ENCODE measurements at places on chromosomes 11 and 22.

DNA sequence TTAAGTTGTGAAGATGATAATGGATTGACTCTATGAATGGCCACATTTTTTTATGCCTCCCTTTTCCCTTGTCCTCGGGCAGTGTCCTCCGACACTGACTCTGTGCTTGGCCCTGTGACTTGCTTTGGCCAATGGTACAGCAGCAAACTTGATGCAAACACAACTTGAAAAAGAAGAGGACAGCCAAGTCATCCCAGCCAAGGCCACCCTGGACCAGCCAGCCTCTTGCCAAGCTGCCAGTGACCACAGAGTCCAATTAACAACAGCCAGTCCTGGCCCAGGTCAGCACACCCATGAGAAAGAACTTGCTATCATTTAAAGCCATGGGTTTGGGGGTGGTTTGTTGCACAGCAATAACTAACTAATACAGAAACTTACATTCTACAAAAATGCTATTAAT lies 63.4 kb upstream of the SLC35C1 start:
- no peak for DNase-seq

DNA sequence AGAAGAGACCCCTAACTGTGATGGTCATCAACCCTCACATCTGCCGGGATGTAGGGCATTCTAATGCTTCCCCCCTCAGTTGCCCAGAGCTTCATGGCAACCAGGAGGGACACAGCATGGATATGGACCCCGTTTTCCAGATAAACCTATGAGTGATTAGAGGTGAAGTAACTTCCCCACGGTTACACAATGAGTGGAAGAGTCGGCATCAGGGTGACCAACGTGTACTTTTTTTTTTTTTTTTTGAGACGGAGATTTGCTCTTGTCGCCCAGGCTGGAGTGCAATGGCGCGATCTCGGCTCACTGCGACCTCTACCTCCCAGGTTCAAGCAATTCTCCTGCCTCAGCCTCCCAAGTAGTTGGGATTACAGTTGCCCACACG lies 25.0 kb downstream of the TXN2 start:
- no peak for DNase-seq

DNA sequence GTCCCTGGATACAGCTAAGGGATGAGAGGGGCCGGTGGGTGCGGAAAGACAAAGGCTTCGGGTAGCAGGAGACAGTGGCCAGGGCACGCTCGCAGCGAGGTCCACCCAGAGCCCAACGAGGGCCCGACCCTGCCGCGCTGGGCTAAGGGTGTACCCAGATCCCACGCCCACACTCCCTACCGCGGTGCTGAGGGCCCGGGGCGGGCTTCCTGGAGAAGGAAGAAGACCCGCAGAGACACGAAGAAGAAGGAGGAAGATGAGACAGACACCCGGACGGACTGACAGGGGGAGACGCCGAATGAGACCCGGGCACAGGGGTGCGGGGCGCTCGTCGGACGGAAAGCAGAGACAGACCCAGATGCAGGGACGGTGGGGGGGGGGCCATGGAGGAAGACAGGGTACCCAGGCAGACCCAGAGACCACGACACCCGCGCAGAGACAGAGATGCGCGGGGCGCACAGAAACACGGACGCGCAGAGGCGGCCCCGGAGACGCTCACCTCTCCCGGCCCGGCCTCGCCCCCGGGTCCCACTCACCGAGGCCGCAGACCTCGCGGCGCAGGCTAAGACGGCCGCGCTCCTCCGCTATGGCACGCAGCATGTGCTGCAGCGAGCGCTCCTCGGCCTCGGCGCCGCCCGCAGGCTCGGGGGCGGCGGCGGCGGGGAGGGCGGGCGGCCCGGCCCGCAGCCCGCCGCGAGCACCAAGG lies 437 bp downstream of the KIAA0930 start:
- peak; percentile 13 for DNase-seq

DNA sequence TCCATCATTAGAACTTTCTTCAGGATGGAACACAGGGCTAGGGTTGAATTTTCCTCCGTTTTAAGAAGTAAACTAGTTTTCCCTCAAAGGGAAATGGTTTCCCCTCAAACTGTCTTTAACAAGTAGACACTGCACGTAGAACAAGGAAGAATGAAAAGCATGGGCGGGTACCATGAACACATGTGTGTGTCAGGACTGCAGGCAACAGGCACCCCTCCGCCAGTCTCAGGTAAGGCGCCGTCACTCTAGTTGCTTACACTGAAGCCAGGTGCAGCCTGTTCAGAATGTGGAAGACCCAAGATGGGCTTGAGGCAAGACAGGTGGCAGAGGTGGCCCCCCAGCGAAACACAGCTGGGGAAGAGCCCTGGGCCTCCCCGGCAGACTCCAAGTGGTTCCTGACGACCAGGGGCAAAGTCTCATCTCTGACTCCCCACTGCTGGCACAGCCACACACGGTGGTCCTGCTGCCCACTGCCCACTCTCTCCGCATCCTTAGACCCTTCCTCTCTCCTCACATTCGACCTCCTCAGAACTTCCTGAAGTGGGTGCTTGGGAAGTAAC lies 25.4 kb upstream of the MOB2 start:
- no peak for DNase-seq

- no peak for DNase-seq
Measured at GRCh38 chr11:107666911-107667613, 44.8 kb downstream of the SLN start.

DNA sequence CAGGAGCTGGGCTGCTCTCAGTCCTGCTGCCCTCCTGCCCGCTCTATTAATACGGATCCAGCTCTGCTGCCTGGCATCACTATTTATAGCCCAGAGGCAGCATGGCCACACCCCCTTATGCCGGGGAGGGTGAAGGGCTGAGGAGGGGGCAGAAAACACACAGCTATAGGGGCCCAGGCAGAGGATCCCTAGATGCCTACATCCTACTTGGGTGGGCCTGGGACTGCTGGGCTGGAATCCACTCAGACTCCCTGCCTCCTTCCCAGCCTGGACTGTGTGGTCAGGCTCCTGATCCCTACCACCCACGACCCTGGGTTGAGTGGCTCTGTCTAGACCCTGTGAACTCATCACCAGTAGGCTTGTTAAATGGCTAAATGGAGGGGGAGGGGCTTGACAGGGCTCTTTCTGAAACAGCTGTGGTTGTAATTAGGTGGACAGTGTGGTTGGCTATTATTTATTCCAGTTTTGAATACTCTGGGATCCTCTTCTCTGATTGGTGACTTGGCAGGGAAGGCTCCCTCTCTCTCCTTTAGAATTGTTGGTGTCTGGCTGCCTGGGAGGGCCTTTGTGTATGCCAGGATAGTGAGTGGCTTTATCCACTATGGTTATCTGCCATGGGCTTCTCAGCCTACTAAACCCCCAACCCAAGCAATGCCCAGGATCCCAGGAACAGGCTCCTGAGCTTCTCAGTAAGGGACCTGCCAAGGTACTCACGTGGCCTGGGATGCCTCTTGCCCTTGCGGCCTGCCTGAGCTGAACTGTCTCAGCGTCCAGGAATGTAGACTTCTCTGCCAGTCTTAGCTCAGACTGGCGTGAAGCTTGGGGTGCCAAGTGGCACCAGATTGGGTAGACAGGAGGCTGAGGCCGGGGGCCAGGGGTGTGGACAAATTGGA lies 15.2 kb downstream of the PHLDB1 start:
- DNase-seq = no peak

DNA sequence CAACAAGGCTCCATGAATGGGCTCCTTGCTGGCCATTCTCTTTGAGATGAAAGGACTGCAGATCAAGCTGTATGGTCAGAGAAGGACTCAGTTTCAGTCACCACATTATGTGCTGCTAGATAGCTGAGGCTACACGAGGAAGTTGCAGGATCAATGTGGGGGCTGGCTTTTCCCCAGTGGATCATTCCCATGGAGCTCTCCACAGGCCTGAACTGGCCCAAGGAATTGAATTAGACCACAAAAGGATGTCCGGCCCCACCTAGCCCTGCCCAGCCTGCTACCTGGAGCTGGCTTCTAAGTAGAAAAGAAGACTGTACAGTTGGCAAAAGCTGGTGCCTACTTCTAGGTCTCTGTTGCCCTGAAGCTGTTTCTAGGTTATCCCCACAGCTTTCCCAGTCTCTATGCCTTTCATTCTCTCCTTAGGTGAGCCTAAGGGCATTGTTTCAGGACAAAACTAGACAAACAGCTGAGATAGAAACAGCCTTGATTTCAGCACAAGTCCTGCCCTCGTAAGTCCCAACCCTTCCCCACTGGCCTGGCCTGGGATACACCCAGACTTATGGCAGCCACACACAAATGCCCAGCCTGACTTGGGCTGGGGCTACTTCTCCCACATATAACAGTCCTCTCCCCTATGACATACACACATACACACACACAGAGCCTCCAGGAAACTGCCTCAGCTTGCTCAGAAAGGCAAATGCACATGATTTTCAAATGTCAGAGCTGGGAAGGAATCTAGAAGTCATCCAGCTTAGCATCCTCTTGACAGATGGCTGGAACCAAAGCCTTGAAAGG lies 129.1 kb upstream of the NCAM1 start:
- DNase-seq = no peak

DNA sequence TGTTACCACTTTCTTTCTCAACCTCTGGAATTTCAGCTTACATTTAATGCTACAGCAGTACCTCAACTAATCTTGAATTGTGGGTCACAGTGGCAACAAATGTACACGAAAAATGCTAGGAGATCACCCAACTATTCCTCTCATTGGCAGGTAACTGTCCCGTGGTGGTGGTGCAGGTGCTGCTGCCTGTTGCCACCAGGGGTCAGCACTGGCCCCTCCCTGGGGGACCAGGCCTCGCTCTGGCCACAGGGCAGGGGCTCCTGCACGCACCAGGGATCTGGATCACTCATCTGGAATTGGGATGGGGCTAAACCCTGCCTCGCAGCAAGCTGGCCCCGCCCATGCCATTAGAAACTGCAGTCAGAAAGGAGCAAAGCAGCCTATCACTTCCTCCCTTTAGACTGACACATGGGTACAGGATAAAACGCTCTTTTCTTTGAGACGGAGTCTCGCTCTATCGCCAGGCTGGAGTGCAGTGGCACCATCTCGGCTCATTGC lies 6.9 kb upstream of the POLDIP3 start:
- DNase-seq = peak; percentile 36

DNA sequence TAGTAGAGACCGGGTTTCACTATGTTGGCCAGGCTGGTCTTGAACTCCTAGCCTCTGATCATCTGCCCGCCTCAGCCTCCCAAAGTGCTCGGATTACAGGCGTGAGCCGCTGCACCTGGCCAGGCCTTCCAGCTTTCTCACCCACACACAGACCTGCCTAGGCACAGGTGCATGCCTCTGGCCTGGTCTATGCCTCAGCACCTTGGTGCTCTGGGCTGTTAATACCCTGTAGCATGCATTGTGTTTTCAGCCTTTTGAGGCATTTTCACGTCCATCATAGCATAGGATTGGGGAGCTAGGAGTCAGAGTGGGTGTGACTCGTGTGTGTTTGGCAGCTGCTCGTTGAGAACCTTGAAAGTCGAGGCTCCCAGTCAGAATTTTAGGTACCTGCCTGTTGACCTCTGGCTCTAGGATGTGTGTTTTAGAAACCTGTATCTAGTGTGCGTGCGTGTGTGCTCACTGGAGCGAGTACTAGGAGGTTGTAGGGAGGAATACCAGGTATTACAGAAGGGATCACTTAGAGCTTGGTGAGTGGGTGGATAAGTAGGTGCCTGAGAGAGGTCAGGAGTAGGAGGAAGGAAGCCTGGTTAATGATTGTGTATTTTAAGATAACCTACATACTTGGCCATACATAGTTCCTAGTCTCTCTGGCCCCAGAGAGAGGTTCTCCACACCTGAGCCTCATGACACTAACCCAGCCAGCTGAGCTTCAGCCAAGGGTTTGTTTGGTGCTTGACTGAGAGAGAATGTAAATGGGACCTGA lies 20.0 kb downstream of the CRKL start:
- DNase-seq = no peak

GRCh38 chr22:46731246-46732040 lies 6.6 kb downstream of the CERK start:
- no peak for DNase-seq

- no peak for DNase-seq
Measured at GRCh38 chr22:38864361-38865191, 7.4 kb downstream of the CBX6 start.

DNA sequence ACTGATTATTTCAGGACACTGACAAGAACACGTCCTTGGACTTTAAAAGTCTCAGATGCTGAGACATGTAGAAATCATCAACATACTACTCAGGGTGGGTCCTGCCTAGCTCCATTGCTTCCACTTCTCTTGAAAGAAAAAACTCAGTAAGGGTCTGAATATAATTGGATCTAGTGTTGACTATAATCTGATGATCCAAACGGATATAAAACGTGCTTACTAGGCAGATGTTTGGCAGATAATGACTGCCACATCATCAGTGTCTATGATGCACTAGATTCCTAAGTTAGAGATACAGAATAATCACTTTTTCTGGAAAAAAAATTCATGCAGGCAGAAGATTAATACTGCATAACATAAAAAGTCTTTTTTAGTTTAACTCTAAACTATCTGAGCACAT lies 21.6 kb downstream of the GUCY1A2 start:
- DNase-seq = no peak

DNA sequence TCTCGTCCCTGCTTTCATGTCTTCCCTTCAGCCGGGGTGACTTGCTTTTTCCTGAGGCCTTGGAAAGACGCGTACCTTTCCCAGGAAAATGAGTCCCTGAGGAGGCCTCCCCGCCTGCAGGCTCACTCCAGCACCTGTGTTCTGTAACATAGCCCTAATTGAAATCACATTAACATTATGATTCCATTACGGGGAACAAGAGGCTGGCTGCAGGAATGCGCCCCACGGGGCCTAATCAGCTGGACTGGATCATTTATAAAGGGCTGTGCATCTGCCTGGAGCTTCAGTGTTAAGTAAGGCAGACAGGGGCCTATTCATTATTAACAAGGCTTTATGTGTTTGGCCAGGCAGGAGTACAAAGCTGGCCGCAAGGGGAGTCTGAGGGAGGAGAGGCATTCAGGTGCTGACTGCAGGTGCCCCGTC lies 41.9 kb upstream of the TSPAN18 start:
- DNase-seq = no peak

DNA sequence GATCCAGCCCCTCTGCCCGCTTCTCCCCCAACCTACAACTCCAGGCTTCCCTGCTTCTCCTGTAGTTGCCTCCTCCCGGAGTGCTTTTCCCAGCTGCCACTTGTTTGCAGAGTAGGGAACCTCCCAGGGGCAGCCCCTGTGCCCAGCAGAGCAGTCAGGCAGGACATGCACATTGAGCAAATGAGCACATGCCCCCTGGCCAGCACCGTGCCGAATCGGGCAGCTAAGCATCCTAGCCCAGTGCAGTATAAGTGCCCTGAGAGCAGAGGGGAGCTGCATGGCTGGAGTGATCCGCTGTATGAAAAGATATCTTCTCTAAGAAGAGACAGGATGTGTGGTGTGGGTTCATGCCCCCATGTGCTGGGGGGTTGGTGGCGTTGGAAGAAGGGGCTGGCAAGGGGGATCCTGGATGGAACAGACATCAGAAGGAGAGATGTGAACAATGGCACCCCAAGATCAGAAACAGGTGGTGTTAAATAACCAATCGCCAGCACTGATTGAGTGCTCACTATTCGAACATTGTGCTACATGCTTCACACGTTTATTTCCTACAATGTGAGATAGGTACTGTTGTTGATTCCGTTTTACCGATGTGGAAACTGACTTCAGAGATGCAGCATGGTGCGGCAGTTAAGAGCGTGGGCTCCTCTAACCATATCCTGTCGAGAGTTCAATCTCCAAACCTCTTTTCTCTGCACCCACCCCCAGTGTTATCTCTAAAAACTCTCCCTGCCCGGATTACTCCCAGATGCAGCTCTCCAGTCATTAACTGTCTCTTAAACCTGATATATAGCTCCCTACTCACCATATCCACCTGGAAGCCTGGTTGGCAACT lies 1.2 kb downstream of the AIP start:
- DNase-seq = peak; percentile 23

All from activated gamma-delta T cell treated with anti-CD3 and anti-CD28 coated beads, Interleukin-2, amount 50 U/mL, for 16 hours (primary cell).